ENCODE measurements at places on chromosomes 5 and 9.

- DNase-seq, result no peak
These were observed 437.8 kb downstream of the ARHGEF28 start for GRCh38 chr5:74063821-74064220.

- DNase-seq, result no peak
These were observed 662.8 kb downstream of the PTPRD start for GRCh38 chr9:9949978-9950377.

DNA sequence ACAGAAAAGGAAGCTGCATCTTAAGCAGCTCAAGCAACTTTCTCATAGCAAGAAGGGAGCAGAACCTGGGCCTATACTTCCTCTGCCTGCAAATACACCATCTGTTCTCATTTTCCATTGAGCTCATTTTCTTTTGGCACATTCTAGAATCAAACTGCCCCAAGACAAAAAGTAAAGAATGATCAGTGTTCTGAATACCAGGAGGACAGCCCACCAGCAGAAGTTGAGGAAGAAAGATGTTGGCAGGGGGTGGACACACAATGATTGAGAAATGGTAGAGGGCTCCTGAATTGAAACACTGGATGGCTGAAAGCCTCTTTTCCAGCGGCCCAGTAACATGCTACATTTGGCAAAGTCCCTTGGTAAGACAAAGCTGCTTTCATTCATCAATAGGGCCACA is 171.8 kb downstream of the MED10 start:
- no peak for DNase-seq

DNA sequence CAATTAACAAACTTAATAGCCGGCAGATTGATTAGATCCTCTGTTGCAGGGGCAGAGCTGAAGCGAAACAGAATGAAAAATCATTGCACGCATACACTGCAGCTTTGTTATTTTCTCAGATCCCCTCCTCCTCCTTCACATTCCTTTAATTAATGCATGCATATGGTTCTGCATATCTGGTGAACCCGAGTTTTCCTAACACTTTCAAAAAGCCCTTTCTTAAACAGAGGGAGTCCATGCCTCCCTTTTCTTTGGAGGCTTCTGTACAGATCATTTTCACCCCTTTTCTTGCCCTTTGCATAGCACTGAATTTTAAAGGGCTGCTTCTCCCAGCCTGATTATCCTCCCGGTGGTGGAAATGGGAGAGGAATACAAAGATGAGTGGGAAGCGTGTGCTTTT is 136.6 kb upstream of the TBCA start:
- DNase-seq, result no peak

DNA sequence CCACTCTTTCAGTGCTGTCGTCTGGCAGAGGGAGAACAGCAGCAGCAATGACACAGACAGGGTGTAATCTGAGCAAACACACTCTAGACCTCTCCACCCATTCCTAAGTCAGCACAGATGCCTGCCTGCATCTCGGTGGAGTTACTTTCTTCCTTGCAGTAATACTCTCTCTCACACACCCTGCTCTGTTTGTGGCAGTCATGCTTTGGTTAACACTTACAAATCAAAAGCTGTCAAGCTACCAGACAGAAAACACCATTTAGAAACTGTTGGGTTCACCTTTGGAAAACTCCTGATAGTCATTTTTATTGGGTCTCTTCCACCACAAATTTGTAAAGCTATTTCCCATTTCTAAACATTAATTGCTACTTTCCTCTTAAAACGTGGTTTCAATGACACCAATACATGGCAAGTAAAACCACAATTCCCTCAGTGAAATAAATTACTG is 27.3 kb downstream of the LHFPL2 start:
- no peak for DNase-seq

DNA sequence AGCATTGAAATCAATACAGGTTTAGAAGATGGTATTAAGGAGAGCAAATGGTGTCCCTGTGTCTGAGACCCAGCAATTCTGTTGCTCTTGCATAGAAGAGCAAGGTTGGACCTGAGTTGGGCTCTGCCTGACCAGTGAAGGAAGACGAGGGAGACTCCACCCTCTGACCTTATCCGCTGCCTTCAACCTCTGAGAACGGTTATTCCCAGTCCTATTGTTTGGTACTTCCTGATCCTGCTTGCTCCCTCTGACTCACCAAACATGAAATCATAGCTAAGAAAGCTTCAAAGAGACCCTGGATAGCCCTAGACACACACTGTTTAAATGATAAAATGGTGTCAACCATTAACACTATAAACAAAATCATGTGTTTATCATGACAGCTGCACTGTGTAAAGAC is 218.5 kb downstream of the PLK2 start:
- DNase-seq, result peak; percentile 27

- no peak for DNase-seq
These were observed 150.9 kb downstream of the ISOC1 start for GRCh38 chr5:129245489-129245888.

DNA sequence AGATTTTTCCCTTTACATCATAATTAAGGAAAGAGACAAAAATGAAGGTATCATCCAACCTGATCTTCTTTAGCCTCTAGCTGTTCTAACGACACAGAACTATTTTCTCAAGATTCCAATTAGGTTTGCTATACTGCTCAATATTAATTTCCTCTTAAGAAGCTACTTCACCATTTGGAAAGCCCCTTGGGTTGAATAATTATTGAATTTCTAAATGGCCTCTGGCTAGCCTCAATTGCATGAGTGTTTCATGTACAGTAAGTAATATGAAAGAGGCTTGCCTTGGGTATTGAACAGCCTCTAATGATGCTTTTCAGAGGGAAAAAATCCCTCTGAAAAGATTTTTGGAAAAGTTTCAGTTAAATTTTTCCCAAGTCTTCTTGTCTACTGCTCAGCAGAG is 3.7 kb upstream of the MOB3B start:
- no peak for DNase-seq

- DNase-seq, result no peak
These were observed 183.5 kb upstream of the ACO1 start for GRCh38 chr9:32200896-32201295.

DNA sequence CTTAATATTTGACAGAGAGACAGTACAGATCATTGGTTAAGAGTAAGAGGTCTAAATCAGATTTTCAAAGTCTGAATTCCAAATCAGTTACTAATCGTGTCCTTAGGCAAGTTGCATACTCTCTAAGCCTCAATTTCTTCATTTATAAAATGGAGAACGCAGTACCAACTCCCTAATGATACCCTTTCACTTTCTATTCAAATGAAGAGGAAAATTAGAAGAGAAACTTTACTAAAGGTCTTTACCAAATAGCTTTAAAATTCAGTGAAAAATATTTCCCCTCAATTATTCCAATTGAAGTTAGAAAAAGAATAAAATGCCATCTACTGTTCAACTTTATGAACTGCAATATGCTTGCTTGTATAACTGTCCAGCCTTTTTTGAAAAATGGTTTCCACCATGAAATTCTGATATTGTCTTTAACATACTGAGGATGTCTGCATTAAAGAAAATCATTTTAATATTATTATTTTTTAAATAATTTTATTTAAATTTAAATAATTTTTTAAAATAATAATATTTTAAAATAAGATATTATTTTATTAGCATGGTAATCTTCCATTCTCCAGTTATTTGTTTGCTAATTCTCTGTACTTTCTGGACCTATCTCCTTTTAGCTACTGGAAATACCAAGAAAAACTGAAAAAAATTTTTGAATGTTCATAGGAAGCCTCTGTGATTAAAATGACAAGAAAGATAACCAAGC is 36.0 kb downstream of the POC5 start:
- peak; percentile 49 for DNase-seq

- DNase-seq, result no peak
These were observed 105.2 kb downstream of the DPYSL3 start for GRCh38 chr5:147404706-147405105.

DNA sequence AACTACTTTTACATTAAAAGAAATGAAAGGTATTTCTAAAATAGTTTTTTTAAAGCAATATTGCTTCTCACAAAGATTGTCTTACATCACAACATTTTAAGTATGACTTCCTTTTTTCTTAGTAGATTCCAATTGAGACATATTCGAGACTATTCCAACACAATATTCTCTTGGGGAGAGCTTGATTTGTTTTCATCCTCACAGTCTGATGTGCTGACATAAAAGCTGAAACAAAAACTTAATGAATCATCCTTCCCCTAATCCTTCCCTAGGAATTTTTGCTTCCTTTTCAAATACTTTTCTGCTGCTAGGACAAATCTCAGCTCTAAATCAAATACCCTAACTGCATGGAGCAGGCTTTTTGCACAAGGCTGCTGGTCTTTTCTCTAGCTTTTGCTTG is 245.8 kb upstream of the MAP3K1 start:
- DNase-seq, result no peak

DNA sequence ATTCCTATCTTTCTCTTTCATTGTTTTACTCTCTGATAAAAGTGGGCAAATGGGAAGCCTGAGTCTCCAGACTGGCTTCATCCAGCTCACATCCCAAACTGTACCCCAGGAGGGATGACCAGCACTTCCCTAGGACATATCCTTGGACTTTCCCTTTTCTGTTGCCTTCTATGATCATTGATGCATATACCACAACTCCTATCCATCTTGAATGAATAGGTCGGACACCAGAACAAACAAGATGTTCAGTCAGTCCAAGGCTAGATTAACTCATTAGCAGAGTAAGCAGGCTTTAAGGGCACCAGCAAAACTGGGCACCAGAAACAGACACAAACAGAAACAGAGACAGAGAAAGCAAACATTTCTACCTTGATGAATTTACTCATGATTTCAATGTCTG is 159.1 kb upstream of the RGMB start:
- no peak for DNase-seq

- DNase-seq, result no peak
These were observed 34.1 kb upstream of the PDE8B start for GRCh38 chr5:77176429-77176828.

DNA sequence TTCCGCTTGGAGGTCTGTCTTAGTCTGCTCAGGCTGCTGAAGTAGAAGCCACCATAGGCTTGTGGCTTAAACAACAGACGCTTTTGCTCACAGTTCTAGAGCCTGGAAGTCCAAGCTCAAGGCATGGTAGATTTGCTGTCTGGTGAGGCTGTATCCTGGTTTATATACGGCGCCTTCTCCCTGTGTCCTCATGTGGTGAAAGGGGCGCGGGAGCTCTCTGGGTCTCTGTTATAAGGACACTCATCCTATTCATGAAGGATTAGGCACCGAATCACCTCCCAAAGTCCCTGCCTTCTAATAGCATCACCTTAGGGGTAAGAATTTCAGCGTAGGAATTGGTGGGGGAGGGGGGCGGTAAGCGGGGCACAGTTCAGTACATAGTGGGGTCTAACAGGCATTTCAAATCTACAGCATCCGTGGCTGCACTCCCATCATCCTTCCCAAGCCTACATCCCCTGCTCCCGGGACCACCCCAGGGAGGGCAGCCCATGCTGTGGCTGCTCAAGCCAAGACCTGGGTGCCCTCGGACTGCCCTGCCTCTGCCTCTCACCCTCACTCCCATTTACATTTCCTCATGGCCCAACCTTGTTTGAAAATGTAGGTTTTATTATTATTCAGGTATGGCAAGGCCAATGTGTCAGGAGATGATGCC is 15.1 kb upstream of the LPCAT1 start:
- no peak for DNase-seq

GRCh38 chr9:126033318-126033717 is 286.1 kb downstream of the PBX3 start:
- no peak for DNase-seq

DNA sequence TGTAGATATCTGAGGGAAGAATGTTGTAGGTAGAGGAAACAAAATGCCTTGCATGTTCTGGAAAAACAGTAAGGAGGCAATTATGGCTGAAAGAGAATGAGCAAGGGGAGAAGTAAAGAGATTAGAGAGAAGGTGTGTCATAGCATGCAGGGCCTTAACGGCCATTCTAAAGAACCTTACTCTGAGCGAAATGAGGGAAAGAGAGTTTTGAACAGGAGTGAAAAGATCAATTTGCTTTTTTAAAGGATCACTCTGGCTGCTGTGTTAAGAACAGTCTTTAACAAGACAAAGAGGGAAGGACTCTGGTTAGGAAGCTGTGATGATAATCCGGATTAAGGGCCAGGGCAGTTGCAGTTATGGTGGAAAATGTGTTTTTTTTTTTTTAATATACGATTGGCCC is 22.6 kb downstream of the PTBP3 start:
- DNase-seq, result no peak

GRCh38 chr5:121819682-121820261 is 31.9 kb upstream of the FTMT start:
- peak; percentile 4 for DNase-seq

DNA sequence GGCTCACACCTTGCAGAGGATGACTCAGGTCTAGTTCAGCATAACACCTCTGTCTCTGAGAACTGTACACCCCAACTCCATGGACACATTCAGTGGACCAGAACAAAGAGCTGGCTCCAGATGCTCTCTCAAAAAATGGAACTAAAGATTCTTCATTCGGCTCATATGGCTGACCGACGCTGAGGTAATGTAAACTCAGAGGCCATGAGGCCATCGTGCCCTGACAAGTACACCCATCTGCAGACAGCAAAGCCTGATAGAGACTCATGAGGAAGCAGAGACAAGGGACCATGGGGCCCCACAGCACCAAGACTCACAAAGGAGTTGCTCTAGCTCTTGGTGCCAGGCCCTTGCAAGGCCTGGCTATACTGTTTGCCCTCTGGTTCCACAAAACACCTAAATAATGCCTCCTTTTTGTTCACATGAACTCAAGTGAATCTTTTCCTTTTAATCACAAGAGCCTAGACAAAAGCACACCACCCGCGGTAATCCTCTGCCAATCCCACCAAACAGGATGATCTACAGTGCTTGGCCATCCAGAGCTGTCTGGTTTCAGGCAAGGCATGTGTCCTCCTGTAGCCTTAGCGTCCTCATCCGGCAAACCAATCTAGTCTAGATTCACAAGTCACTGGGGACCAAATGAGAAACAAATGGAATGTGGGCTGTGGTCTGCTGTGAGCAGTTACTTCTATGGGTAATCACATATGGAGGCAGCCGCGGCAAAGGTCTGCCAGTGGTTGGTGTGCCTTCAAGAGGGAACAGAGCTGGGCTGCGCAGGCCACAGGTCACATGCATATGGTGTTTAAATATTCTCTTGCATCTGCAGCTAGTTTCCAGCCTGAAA is 22.7 kb downstream of the MED27 start:
- DNase-seq, result no peak

- DNase-seq, result no peak
These were observed 35.6 kb upstream of the NEK6 start for GRCh38 chr9:124222109-124222508.

- peak; percentile 34 for DNase-seq
These were observed 13.6 kb downstream of the OTULINL start for GRCh38 chr5:14595189-14595588.

GRCh38 chr5:147437161-147437596 is 72.7 kb downstream of the DPYSL3 start:
- no peak for DNase-seq

DNA sequence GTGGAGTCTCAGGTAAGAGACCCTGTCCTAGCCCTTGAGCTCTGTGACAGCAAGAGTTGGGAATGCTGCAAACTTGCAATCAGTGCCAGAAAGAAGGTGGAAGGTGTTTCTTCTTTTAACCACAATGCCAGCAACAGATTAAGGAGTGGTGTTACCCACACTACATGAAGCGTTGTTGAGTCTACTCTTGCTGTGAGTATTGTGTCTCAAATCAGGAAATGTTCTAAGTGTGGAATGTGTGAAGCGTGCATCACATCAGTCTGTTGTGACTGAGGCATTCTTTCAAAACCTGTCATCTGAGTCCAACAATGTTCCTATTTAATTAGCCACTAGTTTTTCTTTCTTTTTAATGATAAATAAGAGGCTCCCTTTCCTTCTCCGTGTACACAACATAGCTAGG is 2.9 kb upstream of the LURAP1L start:
- no peak for DNase-seq

All from hepatocyte (in vitro differentiated cells).